Activated T-cell treated with anti-CD3 and anti-CD28 coated beads for 24 hours (primary cell): ENCODE measurements at places on chromosomes 3 and 15.

GRCh38 chr15:77808075-77808474, 175.4 kb upstream of the LINGO1 start:
- no peak for DNase-seq

DNA sequence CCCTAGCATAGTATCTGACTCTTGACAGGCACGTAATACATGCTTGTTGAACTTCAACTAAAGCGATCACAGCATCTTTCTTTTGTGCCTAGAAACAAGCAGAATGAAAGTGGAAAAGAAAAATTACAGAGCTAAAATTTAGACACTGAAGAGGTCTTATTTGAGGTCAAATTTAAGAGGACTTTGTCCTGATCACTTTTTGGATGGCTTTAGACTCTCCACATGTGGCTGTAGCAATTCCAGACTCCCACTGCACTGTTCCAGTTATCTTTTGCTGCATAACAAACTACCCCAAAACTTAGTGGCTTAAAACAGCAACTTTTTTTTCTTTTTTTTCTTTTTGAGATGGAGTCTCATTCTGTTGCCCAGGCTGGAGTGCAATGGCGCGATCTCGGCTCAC, 23.5 kb downstream of the DPH3 start:
- no peak for DNase-seq

DNA sequence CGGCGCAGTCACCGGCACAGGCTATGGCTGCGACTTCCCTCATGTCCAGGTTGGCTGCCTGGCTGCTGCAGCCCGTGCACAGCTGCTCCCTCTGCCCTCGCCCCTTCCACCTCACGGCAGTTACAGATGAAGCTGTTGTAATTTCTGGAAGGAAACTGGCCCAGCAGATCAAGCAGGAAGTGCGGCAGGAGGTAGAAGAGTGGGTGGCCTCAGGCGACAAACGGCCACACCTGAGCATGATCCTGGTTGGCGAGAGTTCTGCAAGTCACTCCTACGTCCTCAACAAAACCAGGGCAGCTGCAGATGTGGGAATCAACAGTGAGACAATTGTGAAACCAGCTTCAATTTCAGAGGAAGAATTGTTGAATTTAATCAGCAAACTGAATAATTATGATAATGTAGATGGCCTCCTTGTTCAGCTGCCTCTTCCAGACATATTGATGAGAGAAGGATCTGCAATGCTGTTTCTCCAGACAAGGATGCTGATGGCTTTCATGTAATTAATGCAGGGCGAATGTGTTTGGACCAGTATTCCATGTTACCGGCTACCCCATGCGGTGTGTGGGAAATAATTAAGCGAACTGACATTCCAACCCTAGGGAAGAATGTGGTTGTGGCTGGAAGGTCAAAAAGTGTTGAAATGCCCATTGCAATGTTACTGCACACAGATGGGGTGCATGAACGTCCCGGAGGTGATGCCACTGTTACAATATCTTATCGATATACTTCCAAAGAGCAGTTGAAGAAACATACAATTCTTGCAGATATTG, 13.2 kb upstream of the GNB4 start:
- no peak for DNase-seq

- DNase-seq: no peak
These were observed 36.4 kb upstream of the ATP2C1 start for GRCh38 chr3:130857336-130858026.

DNA sequence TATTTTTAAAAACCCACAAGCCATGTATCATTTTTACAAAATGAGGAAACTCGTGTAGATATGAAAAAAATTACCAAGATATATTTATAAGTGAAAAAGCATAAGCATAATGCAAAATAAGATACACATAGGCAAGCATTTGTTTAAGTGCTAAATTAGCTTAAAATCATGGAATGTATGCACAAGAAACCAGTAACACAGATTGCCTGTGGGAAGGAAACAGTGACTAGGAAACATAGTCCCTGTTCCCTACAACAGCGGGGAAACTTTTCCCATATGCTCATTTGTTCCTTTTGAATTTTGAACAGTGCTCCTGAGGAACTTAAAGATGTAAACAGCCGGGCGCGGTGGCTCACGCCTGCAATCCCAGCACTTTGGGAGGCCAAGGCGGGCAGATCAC, 169.5 kb downstream of the PDE8A start:
- DNase-seq: no peak

DNA sequence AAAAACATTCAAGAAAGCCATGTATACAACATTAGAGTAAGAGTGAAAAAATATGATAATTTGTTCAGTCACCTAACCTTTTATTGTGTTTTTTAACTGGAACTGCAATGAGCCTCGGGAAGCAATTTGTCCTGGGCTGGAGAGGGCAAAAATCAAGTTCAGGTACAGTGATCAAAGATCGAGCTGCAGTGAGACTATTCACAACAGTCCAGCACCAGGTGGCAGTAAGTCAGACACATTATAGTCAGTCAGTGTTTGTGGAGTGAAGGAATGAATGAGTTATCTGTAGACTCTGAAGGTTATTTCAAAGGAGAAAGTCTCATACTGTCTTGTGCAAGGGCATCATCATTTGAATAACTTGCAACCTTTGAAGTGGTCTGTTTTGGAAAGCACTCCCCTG, 116.6 kb downstream of the CHDH start:
- DNase-seq: no peak

DNA sequence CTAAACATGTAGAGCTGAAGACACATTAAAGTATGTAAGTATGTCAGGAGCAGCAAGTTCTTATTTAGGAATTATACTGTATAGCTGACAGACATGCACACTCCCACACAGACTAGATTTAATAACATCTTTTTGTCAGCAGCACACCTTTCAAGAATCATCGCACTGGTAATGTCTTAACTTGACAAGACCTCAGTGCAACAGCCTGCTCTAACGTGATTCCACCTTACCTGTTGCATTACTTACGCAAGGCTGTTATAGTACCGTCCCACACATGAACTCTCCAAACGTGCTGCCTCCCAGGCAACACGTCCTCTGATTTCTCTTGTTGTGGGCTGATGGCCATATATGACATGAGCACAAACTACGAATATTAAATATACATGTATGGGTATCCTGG, 11.9 kb downstream of the CHRM5 start:
- no peak for DNase-seq

DNA sequence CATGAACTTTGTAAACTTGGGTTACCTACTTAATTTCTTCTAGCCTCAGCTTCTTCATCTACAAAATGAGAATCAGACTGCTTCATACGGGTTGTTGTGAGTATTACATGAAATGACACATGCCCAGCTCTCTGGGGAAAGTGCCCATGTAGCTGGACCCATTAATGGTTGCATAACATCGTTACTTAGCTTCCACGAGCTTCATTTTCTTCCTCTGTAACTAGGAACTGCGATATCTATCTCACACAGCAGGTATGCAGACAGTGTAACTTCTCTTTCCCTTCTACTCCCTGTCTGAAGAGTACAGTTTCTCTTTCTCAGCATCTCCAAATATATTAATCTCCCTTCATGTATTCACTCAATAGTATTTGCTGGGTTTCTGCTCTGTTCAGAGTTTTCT, 37.9 kb upstream of the DLG1 start:
- no peak for DNase-seq

- peak; percentile 45 for DNase-seq
These were observed 13.0 kb upstream of the MANF start for GRCh38 chr3:51371943-51372557.

GRCh38 chr3:154614601-154615000, 184.6 kb upstream of the GPR149 start:
- no peak for DNase-seq

GRCh38 chr15:34616613-34617012, 33.2 kb upstream of the GOLGA8B start:
- no peak for DNase-seq

- DNase-seq: no peak
These were observed 122.7 kb downstream of the MEIS2 start for GRCh38 chr15:36977659-36978058.

- no peak for DNase-seq
These were observed 27.8 kb downstream of the STAC start for GRCh38 chr3:36408146-36408545.

DNA sequence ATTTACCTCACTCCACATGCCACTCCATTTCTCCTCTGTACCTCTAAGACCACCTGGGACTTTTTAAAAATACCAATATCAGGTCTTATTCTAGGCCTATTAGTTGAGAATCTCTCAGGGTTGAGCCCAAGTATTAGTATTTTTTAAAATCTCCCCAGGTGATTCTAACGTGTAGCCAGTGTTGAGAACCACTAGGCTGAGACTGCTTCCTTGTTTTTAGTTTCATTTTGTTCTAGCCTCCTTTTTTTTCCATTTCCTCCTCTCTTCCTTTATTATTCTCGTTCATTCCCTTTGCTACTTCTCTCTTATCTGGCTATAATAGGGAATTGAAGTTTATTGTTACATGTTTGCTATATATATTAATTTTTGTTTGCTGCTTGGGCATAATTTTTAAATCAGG, 217.8 kb upstream of the CD96 start:
- no peak for DNase-seq

DNA sequence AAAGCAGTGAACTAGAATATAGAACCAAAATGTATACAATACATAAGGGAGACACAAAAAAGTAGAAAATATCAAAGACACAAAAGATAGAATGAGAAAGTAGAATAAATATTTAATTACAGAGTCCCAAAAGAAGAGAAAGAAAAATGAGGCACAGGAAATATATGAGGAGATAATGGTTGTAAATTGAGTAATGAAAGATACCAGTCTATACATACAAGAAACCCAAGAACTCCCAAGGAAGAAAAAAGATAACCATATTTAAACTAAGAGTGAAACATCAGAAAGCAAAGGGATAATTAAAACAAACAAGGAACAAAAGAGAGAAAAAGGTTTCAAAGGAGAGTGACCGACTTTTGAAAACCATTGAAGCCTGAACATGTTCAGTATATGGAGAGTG, 47.3 kb downstream of the CPEB1 start:
- no peak for DNase-seq

DNA sequence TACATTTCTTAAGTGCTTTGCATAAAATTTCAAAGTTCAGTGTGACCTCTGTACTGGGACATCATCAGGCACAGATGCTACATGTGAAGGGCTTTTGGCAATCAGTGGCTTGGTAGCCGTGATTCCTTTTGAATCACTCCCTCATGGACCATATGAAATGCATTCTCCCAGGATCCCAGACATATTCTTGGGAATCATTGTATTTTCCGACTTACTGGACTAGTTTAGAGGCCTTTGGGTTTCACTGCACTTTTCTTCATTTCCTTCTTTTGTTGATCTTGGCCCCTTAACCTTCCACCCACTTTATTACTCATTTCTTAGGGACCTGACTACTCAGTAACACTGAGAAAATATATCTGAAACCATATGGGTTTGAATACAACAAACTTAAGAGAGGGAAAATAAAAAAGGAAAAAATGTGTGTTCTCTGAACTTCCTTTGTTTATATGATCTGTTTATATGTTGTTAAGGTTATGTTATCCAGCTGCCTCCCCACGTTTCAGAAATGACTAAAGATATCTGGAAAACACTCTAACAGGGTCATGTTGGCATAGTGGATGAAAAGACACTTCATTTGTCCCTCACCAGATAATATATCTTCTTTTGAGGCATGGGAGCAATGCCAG, 35.1 kb downstream of the HMG20A start:
- no peak for DNase-seq

- DNase-seq: no peak
These were observed 99.9 kb downstream of the ADAMTS17 start for GRCh38 chr15:100241572-100242482.

GRCh38 chr3:125037498-125038150, 18.2 kb downstream of the HEG1 start:
- no peak for DNase-seq

DNA sequence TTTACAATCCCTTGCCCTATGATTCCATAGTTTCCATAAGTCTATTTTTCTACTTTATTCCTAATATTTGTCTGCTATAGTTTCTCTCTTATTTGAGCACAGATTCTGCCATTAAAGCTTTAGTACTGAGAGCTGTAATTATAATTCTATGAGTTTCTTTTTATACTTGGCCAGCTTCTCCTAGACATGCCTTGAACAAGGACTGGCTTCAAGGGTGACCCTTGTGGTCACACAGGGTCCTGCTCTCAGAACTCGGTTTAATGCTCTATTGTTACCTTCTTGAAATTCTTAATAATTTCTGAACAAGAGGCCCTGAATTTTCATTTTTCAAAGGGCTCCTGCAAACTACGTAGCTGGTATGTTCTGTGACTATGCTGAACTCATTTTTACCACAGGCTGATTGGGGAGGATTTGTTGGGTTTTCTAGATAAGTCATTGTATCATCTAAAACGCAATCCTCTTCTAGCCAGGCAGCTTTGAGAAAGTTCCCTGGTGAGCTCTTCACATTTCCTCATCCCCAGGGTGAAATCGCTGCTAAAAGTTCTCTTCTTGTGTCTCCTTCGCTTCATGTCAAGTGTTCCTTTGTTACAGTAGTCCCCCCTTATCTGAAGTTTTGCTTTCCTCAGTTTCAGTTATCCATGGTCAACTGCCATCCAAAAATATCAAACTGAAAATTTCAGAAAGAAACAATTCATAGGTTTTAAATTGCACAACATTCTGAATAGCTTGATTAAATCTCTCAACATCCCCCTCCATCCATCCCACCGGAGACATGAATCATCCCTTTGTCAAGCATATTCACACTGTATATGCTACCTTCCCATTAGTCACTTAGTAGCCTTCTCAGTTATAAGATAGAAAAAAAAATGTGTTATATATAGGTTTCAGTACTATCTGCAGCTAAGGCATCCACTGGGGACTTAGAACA, 12.6 kb upstream of the PLCL2 start:
- DNase-seq: no peak

- DNase-seq: no peak
These were observed 78.2 kb upstream of the UMPS start for GRCh38 chr3:124652009-124652408.

GRCh38 chr3:177050501-177051237, 146.6 kb downstream of the TBL1XR1 start:
- no peak for DNase-seq

DNA sequence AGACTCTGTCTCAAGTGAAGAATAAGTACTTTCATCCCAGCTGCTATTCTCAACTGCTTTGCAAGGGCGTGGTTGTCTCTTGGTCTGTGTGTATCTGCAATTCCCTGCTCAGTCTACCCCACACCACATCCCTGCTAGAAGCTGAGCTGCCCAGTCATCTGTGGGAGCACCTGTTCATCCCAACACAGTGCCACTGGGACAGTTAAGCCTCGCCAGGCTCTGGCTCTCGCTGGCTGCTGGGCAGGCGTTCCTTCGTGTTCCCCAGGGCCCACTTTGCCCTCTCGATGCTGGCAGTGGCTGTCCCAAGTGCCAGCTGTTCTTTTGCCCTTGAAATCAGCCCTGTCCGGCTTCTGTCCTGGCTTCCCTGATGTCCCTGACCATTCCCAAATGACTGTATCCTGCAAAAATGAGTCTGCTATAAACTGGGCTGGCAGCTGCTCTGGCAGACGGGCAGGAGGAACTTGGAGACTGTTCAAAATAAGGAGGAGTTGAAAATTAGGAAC, 91.6 kb upstream of the KLHL25 start:
- DNase-seq: no peak

DNA sequence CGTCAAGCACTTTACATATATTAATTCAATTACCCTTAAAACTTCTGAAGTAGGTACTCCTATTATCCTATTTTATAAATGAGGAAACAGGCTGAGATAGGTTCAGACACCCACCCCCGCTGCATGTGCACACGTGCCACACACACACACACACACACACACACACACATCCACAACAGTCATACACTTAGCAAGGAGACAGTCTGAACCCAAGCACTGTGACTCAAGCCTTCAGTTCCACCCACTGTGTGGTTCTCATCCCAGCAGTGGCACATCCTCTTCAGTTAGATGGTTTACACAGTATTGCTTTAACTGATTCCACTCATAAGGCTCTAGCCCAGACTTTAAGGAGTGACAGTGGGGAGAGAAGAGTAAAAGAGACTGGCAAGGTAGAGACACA, 91.1 kb upstream of the FGF7 start:
- no peak for DNase-seq
